Neural progenitor cell (in vitro differentiated cells): ENCODE measurements at places on chromosomes 13 and 19. TPM values are rescaled to one million over a fixed set of nuclear protein-coding genes. Genes with fewer than 3 reads are reported as not detected.
A peak's percentile ranks its signal among the peaks of the same experiment; 100 is the strongest.

The IGFL2 gene
- not detected in 2 replicates for total RNA-seq

- no peaks in the 10 kb centered on the region for H3K27me3 ChIP-seq
- no peaks in the 10 kb centered on the region for H3K4me1 ChIP-seq
- DNase-seq = no peak
- no peaks in the 10 kb centered on the region for H3K36me3 ChIP-seq
Observed at GRCh38 chr13:73876323-73876722, 257.9 kb downstream of the KLF12 start.

- H3K27me3 ChIP-seq = no peaks in the 10 kb centered on the region
- H3K4me1 ChIP-seq = peaks cover 7% of the 10 kb centered on the region
- H3K27ac ChIP-seq = no peak overlapping the region
- no peaks in the 10 kb centered on the region for H3K36me3 ChIP-seq
Observed at GRCh38 chr13:99431927-99432608, 69.2 kb upstream of the TM9SF2 start.

The RDH8 gene
- total RNA-seq = not detected in 2 replicates

GRCh38 chr13:111403266-111403665 is 82.8 kb downstream of the TEX29 start:
- no peak overlapping the region for H3K4me3 ChIP-seq
- H3K27ac ChIP-seq = no peak overlapping the region
- DNase-seq = no peak
- no peaks in the 10 kb centered on the region for H3K27me3 ChIP-seq
- H3K36me3 ChIP-seq = no peaks in the 10 kb centered on the region

DNA sequence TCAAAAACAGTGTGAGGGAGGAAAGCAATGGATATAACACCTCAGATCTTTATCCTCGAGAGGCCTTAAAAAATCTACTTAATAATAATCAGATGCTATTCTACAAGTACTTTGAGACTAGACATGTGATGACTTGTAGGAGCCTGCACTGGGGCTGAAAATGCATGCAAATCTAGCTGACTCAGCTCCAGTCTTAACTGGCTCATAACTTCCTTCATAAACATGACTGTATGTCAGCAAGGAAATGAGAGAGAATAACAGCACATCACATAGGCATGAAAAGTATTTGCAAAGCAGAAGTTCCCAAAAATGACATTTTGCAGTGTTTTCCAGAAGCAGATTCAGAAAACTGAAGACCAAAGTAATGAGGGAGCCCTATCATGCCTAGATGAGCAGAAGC is 38.1 kb downstream of the PSG5 start:
- no peaks in the 10 kb centered on the region for H3K36me3 ChIP-seq
- H3K4me1 ChIP-seq = no peaks in the 10 kb centered on the region
- no peak overlapping the region for H3K4me3 ChIP-seq
- DNase-seq = no peak
- no peak overlapping the region for H3K27ac ChIP-seq

The DENND1C gene
- total RNA-seq = 0.19 TPM in 1 of 2 replicates, not detected in the other

The ATP4A gene
- total RNA-seq = 0.12 TPM in 1 of 2 replicates, not detected in the other

- DNase-seq = no peak
- H3K4me1 ChIP-seq = no peaks in the 10 kb centered on the region
- H3K36me3 ChIP-seq = no peaks in the 10 kb centered on the region
- no peaks in the 10 kb centered on the region for H3K27me3 ChIP-seq
- no peak overlapping the region for H3K27ac ChIP-seq
Observed at GRCh38 chr13:56515441-56515840, 625.3 kb upstream of the PRR20A start.

- no peaks in the 10 kb centered on the region for H3K27me3 ChIP-seq
- H3K4me1 ChIP-seq = no peaks in the 10 kb centered on the region
- no peak overlapping the region for H3K4me3 ChIP-seq
- DNase-seq = no peak
Observed at GRCh38 chr13:28357911-28358433, 137.0 kb downstream of the FLT1 start.

The CLEC4M gene
- not detected in 2 replicates for total RNA-seq

The IRF3 gene
- total RNA-seq = 29.5 and 65.1 TPM in 2 replicates

The PGLYRP2 gene
- total RNA-seq = not detected in 2 replicates

The ZNF497 gene
- 3.7 and 8.0 TPM in 2 replicates for total RNA-seq

DNA sequence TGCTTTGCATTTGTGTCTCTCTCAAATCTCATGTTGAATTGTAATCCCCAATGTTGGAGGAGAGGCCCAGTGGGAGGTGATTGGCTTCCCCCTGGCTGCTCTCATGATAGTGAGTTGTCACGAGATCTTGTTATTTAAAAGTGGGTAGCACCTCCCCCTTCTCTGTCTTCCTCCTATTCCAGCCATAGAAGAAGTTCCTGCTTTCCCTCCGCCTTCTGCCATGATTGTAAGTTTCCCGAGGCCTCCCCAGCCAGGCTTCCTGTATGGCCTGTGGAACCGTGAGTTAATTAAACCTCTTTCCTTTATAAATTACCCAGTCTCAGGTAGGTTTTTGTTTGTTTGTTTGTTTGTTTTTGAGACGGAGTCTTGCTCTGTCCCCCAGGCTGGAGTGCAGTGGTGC is 3.8 kb downstream of the LILRA4 start:
- H3K27ac ChIP-seq = no peak overlapping the region
- H3K27me3 ChIP-seq = no peaks in the 10 kb centered on the region
- no peaks in the 10 kb centered on the region for H3K4me1 ChIP-seq
- no peaks in the 10 kb centered on the region for H3K36me3 ChIP-seq

The CD70 gene
- total RNA-seq = 1.2 TPM in 1 of 2 replicates, not detected in the other

The APOC4 gene
- total RNA-seq = not detected in 2 replicates

DNA sequence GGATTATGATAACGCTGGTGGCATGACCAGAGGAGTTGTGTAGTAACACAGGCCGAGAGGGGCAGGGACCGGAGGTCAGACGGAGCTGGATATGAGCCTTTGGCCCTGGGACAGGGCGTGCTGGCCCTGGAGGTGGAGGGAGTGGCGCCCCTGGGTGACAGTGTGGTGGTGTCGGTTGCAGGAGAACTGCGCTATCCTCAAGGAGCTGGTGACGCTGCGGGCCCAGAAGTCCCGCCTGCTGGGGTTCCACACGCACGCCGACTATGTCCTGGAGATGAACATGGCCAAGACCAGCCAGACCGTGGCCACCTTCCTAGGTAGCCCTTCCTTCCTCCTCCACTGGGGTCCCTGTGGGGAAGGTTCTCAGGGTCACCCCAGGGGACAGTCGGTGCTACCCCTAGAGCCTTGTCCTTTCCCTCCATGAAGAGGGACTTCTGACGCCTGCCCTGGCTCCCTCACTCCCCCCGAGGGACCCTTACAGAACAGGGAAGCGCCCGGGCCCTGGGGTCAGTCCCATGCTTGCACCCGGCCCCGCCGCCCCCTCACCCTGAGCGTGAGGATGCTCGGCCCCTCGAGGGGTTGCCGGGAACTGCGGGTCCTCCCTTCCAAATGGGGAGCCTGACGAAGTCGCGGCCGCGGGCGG is 12.8 kb upstream of the ZNF554 start:
- no peaks in the 10 kb centered on the region for H3K4me1 ChIP-seq
- no peaks in the 10 kb centered on the region for H3K36me3 ChIP-seq
- H3K27me3 ChIP-seq = no peaks in the 10 kb centered on the region

DNA sequence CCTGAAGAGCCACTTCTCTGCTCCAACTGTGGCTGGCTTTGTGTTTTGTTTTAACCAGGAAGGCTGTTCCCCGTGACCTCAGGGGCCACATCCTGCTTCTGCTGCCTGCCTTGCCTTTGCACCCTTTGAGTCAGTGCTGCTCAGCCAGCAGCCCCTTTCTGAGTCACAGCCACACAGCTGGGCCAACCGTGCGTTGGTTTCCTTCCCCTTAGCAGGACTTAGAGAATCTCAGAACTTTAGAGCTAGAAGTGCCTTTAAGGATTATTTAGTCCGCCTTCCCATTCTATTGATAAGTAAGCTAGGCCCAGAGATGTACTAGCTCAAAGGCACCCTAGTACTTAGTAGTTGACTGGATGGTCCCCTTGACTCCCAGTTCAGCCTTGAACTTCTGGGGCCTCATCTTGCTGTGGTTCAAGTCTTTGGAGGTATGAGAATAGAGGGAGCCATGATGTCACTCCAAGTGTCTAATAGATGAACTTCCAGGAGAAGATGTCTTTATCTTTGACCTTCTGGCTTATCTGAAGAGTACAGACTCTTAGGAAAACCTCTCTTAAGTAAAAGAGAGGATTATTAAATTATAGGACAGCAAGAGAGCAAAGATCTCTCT is 8.0 kb downstream of the RGCC start:
- H3K36me3 ChIP-seq = no peaks in the 10 kb centered on the region
- no peak overlapping the region for H3K4me3 ChIP-seq
- no peak overlapping the region for H3K27ac ChIP-seq
- peaks cover 28% of the 10 kb centered on the region for H3K27me3 ChIP-seq
- H3K4me1 ChIP-seq = no peaks in the 10 kb centered on the region

- H3K4me3 ChIP-seq = no peak overlapping the region
- no peaks in the 10 kb centered on the region for H3K27me3 ChIP-seq
- H3K36me3 ChIP-seq = no peaks in the 10 kb centered on the region
- no peaks in the 10 kb centered on the region for H3K4me1 ChIP-seq
Observed at GRCh38 chr13:49400755-49401659, 42.9 kb downstream of the CAB39L start.

- no peaks in the 10 kb centered on the region for H3K27me3 ChIP-seq
- DNase-seq = peak; percentile 45
- peaks cover 10% of the 10 kb centered on the region for H3K4me1 ChIP-seq
Observed at GRCh38 chr19:42370068-42370520, 20.0 kb downstream of the CNFN start.

The CASP14 gene
- total RNA-seq = not detected in 2 replicates

The RAX2 gene
- not detected in 2 replicates for total RNA-seq

DNA sequence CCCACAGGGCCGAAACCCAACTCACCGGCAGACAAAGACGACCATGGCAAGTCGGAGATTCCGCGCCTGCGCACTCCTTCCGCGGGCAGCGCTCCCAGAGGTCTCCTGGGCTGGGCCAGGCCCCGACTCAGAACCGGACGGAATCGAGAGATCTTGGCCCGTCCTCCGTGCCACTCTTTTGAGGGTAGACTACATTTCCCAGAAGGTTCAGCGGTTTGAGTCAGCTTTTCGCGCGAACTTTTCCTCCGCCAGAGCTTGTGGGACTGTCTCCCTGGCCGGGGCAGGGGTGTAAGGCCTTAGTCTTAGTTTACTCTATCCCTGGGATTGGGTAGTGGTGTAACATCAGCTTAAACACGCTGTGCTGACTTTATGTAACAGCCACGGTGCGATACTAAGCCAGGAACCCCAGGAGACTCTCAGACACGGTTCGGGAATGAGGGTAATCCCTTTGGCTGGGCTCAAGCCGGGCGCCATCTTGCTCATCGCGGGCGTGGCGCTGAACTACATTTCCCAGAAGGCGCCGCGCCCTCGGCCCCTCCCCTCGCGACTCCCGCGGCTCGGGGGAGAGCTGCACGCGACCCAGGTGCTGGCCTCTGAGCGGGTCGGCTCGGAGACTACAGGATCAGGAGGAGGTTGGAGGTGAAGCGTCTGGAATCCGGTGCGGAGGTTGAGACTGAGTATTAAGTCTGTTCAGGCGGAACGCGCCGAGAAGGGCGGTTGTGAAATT is at the start of gene ZNF260:
Gene ZNF260 (minus strand): TSS at position 78 of the 727 bp plus-strand sequence. CDS start 13,033 bp downstream, outside the sequence.
- H3K27ac ChIP-seq = peak within 1 kb of the TSS; percentile 90
- H3K4me3 ChIP-seq = peak within 1 kb of the TSS; percentile 92
- DNase-seq = peak; percentile 98
- peaks cover 17% of the 10 kb centered on the region for H3K36me3 ChIP-seq
- H3K4me1 ChIP-seq = peaks cover 7% of the 10 kb centered on the region

The CEACAM19 gene
- 0.09 and 0.59 TPM in 2 replicates for total RNA-seq

DNA sequence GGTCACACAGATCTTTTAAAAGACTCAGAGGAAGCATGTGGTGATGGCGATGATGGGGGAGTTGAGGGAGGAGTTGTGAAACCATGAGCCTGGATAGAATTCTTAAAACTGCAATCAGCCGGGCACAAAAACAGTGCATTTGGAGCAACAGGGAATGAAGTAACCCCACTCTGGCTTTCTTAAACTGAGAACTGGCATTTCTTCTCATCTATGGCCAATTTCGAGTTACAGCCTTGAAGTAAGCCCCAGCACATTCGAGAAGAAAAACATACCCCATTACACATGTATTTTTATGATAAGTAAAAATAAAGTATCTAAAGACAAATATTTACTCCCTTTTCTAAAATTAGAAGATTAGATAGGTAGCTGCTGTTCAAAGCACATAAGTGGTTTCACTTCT is 70.1 kb downstream of the DCLK1 start:
- no peaks in the 10 kb centered on the region for H3K4me1 ChIP-seq
- H3K4me3 ChIP-seq = no peak overlapping the region
- H3K36me3 ChIP-seq = no peaks in the 10 kb centered on the region
- H3K27ac ChIP-seq = no peak overlapping the region

The S1PR5 gene
- total RNA-seq = 0.15 and 1.1 TPM in 2 replicates

- DNase-seq = no peak
- no peaks in the 10 kb centered on the region for H3K27me3 ChIP-seq
- no peaks in the 10 kb centered on the region for H3K36me3 ChIP-seq
- H3K4me1 ChIP-seq = no peaks in the 10 kb centered on the region
- no peak overlapping the region for H3K4me3 ChIP-seq
Observed at GRCh38 chr19:16779539-16780163, 49.5 kb upstream of the SIN3B start.

GRCh38 chr13:59776924-59777690 is 386.6 kb downstream of the DIAPH3 start:
- no peaks in the 10 kb centered on the region for H3K4me1 ChIP-seq
- H3K36me3 ChIP-seq = no peaks in the 10 kb centered on the region
- H3K4me3 ChIP-seq = no peak overlapping the region
- no peak for DNase-seq
- no peak overlapping the region for H3K27ac ChIP-seq

GRCh38 chr19:13149628-13150186 is 468 bp downstream of the STX10 start:
- peak; percentile 72 for DNase-seq
- H3K27me3 ChIP-seq = peaks cover 6% of the 10 kb centered on the region
- no peaks in the 10 kb centered on the region for H3K4me1 ChIP-seq
- no peak overlapping the region for H3K27ac ChIP-seq
- no peaks in the 10 kb centered on the region for H3K36me3 ChIP-seq

DNA sequence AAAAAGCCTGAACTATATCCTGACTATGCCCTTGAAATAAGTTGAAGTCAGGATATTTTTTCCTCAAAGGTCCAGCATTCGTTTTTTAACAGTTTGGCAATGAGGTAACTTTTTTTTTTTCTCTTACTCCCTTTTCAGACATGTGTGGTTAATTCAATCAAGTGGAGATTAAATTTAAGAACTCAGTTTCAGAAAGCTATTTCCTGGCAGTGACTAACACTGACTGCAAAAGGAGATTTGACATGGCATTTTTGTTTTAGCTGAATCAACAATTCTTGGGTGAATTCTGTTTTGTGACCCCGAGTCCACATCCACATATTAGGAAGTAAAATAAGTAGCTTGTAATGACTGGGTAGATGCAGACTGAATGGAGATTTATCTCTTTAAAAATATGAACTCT is 716.4 kb downstream of the PCDH9 start:
- no peaks in the 10 kb centered on the region for H3K36me3 ChIP-seq
- H3K27ac ChIP-seq = no peak overlapping the region
- H3K4me1 ChIP-seq = peaks cover 4% of the 10 kb centered on the region

DNA sequence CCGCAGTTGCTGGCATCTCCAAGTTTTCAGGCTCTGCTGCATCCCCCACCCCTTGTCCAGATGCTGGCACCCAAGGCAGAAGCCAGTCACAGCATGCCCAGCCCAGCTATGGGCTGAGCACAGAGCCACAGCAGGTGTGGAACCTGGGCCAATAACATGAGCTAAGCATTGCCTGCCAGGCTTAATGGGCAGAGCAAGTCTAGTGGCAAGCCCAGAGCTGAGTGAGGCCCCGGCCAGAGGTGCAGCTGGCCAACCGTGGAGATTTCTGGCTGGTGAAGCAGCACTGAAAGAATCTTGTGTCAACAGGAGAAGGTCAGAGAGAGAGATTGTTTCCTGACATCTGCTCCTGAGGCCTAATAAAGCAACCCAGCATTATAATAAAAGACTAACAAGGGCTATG is 111.0 kb downstream of the B3GLCT start:
- DNase-seq = no peak
- no peak overlapping the region for H3K27ac ChIP-seq
- no peaks in the 10 kb centered on the region for H3K27me3 ChIP-seq

The SIAH3 gene
- not detected in 2 replicates for total RNA-seq

The EMP3 gene
- 1.2 and 10.7 TPM in 2 replicates for total RNA-seq

The GIPR gene
- not detected in 2 replicates for total RNA-seq
